NCI-H1092 (cell line): ENCODE measurements at places on chromosomes 2 and 18.

- no peak for DNase-seq
Observed at GRCh38 chr2:145930318-145930717, 1410.4 kb upstream of the ZEB2 start.

DNA sequence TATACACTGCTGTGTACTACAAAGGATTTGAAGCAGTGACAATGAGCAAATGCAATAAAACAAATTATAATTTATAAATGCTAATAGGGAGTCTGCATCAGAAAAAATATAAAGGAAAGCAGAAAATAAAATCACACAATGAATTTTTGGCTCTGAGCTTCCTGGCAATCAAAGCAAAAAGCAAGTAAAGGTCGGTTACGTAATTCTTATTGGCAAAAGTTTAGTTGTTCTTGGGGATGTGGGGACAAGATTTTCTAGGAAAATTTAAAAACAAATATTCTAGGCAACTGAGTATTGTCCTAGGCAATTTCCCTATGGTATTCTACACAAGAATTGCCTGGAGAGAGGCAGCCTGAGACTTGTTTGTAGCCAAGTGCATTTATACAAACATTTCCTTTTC is 1.8 kb downstream of the ORC2 start:
- no peak for DNase-seq

GRCh38 chr2:239429473-239430350 is 28.9 kb upstream of the HDAC4 start:
- DNase-seq: no peak

- DNase-seq: no peak
Observed at GRCh38 chr18:46019936-46020335, 52.1 kb downstream of the PSTPIP2 start.

- DNase-seq: no peak
Observed at GRCh38 chr2:71905205-71905604, 242.5 kb downstream of the CYP26B1 start.

GRCh38 chr2:158676295-158676694 is 118.8 kb upstream of the DAPL1 start:
- no peak for DNase-seq

DNA sequence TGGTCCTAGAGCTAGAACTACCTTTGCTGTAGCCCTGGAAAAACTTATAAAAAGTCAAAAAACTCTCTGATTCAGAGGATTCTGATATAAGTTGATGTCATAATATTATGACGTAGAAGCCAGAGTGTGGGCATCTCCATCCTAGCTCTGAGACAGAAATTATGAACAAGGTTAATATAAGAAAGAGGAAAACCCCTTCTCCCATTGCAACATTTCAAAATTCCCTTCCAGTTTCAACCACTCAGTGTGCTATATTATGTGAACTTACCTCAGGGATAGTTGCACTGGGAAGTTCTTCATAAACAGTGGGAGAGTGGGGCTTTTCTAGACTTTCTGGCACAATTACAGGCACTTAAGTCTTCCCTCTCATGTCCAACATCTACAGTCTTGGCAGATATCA is 171.6 kb downstream of the PIK3C3 start:
- DNase-seq: no peak

- no peak for DNase-seq
Observed at GRCh38 chr18:45227001-45227742, 388.1 kb upstream of the SLC14A2 start.

- DNase-seq: peak; percentile 14
Observed at GRCh38 chr2:86396291-86396785, 44.8 kb upstream of the KDM3A start.

DNA sequence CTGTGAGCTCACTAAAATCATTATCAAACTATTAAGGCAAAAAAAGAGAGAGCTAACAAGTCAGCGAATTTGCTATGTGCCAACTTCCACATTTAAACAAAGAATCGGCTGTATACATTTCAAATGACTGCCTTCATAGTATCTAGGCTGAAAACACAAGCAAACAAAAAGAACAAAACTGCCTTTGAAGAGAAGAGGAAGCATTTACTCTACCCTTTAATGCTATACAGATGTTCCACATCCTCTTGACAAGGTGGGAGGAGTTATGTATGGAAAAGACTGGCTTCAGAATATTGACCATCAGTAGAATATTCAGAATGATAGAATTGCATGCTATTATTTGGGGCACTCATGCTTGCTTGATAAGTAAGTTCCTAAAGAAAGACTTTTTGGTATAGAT is 741.7 kb downstream of the PLCL1 start:
- DNase-seq: no peak

GRCh38 chr2:2107141-2107540 is 223.9 kb downstream of the MYT1L start:
- peak; percentile 9 for DNase-seq

DNA sequence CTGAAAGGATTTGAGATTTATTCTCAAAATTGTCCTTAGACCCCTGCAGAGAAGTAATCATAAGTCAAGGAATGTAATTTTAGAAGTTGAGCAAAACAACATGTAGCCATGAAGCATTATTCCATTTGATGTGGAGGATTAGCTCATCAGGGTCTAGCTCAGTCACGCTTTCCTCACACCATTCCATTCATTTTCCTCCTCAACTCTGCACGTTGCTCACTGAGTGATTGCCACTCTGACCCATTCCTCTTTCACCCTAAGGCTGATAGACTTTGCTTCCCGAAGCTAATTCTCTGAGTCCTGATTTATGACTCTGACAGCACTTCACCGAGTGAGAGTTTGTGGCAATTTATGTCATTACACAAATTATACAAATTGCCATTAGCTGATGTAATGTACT is 820.6 kb upstream of the PIK3C3 start:
- no peak for DNase-seq

- DNase-seq: no peak
Observed at GRCh38 chr2:143535802-143536201, 406.6 kb downstream of the ARHGAP15 start.

DNA sequence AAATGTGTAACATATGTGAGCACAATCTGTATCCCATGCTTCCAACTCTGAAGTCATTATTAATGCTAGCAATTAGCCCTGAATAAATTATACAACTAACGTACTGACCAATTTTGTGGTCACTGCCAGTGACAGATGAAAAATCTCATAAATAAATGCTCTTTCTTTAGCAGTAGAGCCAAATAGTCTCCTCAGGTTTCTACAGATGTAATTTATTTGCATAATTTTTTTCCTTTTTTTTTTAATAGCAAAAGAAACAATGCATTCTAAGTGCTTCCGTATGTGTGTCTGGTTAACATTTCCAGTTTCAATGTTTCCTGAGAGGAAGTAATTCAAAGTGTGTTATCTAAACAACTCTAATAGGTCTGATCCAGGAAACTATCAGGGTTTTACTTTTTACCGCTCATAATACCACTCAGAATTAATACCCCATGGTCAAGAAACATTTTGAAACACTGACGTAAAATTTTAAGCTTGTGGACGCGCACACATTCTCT is 108.4 kb downstream of the MEP1B start:
- DNase-seq: no peak

DNA sequence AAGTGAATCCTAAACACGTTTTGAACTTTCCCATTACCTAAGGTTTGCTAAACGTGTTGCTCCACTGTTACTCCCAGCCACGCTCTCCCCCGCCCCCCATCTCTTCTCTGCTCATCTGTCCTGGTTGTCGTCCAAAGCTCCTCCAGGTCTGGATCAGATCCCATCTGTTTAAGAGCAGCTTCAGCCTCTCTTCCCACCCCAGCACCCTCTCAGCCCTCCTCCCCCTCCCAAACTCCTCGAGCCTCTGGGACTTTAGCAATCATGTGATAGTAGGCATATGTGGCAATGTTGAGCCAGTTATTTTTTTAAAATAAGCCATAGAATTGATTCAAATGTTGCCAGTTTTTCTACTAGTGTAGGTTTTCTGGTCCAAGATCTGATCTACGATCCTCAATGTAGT is 20.0 kb upstream of the LPIN1 start:
- DNase-seq: peak; percentile 5

- peak; percentile 2 for DNase-seq
Observed at GRCh38 chr2:47688561-47688960, 94.4 kb upstream of the MSH6 start.

DNA sequence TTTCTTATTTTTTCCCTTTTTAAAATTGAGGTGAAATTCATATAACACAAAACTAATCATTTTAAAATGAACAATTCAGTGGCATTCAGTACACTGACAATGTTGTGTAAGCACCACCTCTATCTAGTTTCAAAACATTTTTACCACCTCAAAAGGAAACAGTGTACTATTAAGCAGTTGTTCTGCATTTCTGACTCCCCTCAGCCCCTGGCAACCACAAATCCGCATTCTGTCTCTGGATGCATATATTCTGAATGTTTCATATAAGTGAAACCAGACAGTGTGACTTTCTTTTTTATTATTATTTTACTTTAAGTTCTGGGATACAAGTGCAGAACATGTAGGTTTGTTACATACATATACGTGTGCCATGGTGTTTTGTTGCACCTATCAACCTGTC is 19.2 kb upstream of the TANK start:
- DNase-seq: no peak
